ENCODE measurements at places on chromosomes 7 and 10. TPM values are rescaled to one million over a fixed set of nuclear protein-coding genes. Genes with fewer than 3 reads are reported as not detected.

GRCh38 chr10:32161586-32161985, 105.4 kb upstream of the KIF5B start:
- peaks cover 5% of the 10 kb centered on the region for H3K27me3 ChIP-seq
- no peaks in the 10 kb centered on the region for H3K4me1 ChIP-seq
- no peaks in the 10 kb centered on the region for H3K36me3 ChIP-seq
- no peak for DNase-seq
- H3K4me3 ChIP-seq: no peak overlapping the region

DNA sequence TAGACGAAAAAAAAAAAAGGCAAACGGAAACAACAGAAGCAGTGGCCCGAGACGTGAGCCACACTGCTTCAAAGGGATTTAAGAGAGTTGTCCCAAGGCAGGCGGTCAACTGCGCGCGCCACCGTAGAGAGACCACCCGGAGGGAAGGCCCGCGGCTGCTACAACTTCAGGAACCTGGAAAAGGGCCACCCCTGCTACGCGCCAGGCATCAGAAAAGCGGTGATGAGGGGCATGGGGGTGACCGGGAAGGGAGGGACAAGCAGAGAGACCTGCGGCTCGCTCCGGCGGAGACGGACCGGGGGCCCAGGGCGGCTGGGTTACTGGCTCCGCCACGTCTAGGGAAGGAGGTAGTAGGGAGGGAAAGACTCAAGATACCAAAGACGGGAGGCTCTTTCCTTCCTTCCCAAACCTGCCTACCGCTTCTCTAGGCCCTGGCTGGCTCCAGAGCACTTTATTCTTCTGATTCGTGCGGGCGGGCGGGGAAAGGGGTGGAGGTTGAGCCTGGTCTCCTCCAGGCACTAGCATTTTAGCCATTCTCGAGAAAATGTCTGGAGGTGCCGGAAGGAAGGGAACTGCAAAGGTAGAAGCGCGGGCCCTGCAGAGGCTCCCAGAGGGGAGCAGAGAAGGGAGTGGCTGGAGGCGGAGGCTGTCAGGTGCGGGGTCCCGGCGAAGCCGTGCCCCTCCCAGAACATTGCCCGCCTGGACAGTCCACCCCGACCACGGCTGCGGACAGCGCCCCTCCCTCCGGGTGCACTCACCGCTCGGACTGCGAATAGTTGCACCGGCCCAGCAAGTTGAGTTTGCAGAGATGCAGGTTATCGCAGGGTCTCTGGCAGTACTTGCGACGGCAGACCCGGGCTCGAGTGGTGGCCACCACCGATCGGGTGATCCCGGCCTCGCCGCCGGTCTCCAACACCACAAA, 993 bp downstream of the ZC3HAV1 start:
- H3K4me1 ChIP-seq: peaks cover 45% of the 10 kb centered on the region
- H3K27ac ChIP-seq: peak overlapping the region; percentile 99
- DNase-seq: no peak
- H3K4me3 ChIP-seq: peak overlapping the region; percentile 95

Gene SLK
- 5.0 TPM for polyA plus RNA-seq

Gene DDX21
- 19.1 TPM for polyA plus RNA-seq
